Endodermal cell (in vitro differentiated cells): ENCODE measurements at places on chromosomes 7 and 10.

DNA sequence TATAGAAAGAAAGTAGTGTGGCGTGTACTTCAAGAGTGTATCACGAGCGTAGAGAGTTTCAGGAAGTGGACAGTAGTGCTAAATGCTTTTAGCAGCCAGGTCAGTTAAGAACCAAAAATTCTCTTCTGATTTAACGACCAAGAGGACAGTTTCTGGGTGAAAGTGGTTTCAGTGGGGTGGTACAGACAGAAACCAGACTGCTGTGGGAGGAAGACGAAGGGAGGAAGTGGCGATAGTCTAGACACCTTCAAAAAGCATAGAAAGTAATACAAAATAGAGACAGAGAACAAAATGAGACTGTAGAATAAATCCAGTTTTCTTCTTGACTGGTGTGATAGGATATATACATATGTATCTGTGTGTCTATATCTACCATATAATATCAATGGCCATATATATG, 93.5 kb downstream of the MBL2 start:
- no peak for DNase-seq

DNA sequence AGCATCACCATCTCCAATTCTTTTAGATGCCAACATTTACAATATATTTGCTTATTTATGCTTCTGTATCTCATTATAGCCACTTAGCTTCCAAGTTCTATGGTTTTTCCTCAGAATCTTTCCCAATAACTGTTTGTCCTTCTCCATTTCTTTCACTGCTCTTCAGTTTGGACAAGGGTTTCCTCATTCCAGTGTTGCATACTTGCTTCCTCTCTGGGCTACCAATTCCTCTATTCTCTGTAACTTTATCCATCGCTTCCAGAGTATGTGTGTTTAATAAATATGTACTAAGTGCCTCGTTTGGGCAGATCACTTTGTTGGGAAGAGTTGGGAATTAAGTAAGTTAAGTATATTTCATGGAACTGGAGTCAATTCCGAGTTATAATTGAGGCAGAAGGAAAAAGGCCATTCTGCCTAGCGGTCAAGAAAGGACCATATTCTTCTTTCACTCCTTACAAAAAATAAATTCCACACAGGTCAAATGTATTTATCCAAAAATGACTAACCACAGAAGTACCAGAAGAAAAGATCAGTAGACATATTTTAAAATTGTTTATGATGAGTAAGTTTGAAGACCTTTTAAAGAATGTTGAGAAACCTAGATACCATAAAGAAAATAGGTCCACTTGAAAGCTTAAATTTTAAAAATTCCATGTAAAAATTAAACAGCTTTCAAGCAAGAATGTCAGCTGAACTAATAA, 10.8 kb downstream of the STAMBPL1 start:
- DNase-seq, result no peak

- DNase-seq, result peak; percentile 98
Measured at GRCh38 chr10:100481462-100482081, 18.8 kb downstream of the WNT8B start.

DNA sequence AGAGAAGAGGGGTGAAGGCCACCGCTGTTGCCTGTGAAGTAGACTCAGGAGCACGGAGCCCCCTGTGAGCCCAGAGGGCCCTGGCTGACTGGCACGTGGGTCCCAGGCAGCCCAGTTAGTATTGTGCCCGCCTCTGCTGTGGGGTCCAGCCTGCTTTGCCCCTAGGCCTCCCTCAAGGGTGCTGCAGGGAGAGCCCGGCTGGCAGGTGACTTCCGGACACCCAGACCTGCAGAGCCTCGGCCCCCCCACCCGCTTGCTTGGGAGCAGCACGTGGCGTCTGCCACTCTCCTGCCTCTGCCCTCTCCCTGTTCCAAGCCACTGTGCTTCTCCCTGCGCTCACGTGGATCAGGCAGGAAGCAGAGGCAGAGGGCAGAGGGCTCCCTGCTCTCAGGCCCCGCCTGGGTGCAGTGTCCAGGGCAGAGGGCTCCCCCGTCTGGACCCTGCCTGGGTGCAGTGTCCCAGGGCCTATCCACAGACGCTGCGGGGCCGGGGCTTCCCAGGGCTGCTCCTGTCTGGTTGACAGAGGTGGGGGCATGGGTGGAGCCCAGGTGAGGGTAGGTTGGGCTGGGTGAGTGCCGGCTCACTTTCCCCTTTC, 88.4 kb downstream of the DNAJB6 start:
- DNase-seq, result no peak

DNA sequence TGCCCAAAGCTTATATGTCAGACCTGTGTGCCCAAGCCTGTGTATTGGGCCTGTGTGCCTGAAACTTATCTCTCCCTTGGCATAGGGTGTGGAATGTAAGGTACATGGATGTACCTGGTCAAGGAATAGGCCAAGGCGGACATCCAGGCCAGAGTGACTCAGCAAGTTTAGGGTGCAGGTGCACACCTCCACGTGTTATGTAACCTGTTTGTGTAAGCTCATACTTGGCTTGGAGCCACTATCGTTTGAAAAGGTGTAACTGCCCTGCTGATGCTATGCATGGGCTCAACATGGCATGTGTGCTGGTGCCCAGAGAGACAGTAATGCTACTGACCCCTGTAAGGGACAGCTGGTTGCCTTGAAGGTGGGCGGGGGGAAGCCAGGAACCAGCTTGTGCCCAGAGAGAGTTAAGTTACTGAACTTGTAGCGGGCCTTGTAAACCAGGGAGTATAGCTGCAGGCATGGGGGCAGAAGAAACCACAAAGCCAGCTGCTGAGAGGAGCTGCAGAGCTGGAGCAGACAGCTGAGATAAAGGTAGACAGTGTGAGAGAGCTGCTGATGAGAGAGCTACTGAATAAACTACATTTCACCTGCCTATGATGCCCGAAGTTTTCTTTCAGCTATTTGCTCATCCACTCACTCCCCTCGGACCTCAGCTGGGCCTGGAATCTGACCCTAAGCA, 656.4 kb upstream of the ZWINT start:
- peak; percentile 46 for DNase-seq

GRCh38 chr10:1175956-1176565, 119.9 kb downstream of the WDR37 start:
- DNase-seq, result no peak

DNA sequence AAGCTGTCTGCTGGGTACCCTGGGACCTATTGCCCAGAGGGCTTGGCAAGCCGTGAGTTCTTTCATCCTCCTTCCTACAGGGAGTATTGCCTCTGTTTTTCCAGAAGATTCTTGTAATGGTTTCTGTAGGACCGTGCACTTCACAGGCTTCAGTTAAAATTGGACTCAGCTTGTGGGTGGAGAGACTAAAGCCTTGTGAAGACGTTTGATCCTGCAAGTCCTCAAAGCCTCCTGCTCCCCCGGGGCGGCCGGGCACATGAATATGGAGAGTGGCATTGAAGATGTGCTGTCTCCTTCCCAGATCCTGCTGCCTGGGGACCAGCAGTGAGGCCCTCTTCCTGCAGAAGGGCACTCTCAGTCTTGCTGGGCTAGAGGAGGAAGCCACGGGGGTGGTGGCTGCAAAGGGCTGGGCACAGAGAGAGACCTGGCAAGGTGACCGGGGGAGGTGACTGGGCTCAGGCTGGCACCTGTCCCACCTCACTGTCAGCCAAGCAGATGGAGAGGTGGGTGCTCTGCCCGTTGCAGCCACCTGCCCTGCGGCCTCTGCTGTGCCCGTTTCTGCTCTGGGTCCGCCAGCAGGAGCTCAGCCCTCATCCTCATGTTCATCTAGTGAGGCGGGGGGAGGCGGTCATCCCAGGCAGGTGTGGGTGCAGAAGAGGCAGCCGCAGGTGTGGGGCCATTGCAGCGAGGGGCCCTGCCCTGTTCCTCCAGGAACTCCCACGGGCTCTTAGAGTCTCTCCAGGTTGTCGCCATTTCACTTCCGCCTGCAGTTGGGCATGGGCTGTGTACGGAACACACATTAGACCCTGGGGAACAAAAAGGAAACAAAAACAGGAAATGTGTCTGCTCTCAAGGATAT, 55.7 kb downstream of the TMEM209 start:
- DNase-seq, result no peak

- peak; percentile 59 for DNase-seq
Measured at GRCh38 chr7:86814661-86815379, 171.1 kb downstream of the GRM3 start.

DNA sequence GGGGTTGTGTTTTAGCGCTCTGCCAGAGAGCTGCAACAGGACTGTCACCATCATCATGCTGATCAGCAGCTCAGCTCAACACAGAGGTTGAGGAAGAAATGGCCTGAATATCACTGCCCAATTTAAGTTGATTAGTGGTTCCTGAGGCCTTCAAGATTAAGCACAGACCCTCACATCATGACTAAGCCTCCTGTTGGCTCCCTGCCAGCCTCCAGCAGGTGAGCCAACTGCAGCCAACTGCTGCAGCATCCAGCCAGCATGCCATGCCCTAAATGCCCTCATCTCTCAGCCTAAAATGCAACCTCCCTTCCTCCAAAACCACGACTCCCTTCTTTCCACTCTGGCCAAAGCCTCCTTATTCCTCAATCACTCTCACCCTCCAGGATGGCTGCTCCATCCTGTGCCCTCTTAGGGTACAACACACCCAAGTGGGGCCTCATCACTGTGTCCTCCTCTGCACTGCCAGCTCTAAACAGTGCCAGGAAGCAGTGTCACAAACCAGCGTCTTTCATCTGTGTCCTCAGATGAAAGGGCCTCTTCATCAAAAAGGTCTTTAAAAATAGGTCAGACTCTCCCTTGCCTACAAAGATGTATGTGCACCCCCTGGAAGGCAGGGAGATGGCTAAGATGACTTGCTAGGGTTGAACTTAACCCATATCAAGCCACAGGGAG, 259.3 kb downstream of the ZEB1 start:
- DNase-seq, result no peak

GRCh38 chr10:71302874-71303568, 16.0 kb upstream of the SLC29A3 start:
- DNase-seq, result no peak

DNA sequence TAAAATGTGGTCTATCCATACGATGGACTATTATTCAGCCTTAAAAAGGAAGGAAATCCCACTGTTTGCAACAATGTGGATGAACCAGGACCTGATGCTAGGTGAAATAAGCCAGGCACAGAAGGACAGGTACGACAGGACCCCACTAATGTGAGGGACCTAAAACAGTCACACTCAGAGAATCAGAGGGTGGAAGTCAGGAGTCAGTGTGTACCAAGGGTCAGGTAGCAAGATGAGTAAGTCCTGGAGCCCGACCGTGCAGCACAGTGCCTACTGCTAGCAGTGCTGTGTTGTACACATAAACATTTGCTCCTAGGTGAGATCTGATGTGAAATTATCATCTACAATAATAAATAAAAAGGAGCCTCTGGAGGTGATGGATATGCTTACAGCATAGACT, 322.3 kb downstream of the GLRX3 start:
- no peak for DNase-seq

DNA sequence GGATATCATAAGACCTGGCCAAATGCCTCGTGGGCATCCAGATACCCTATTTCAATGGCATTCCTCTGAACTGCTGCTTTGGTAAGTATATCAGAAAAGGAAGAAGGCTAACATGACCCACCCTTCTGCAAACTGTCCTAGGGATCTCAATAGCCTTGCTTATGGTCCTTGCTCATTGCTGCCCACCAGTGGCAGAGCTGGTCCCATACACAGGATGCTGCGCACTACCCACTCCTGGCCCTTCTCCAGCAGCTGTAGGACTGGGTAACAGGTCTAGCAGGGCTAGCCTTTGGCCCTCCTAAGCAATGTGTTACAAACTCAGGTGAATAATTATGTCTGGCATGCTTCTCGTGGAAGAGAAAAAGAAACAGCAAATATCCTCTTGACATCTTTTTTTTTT, 72.5 kb downstream of the C10orf90 start:
- peak; percentile 89 for DNase-seq

GRCh38 chr10:96585736-96586418, 935 bp downstream of the TM9SF3 start:
- no peak for DNase-seq

GRCh38 chr10:100009283-100009792, 409 bp downstream of the DNMBP start:
- no peak for DNase-seq

- DNase-seq, result peak; percentile 92
Measured at GRCh38 chr10:121668314-121669027, 70.2 kb upstream of the FGFR2 start.

GRCh38 chr7:132420527-132420926, 155.7 kb downstream of the PLXNA4 start:
- DNase-seq, result no peak

GRCh38 chr7:74304550-74304949, 15.3 kb downstream of the CLIP2 start:
- DNase-seq, result no peak

- DNase-seq, result no peak
Measured at GRCh38 chr7:6092953-6093354, 61.8 kb downstream of the ANKRD61 start.

DNA sequence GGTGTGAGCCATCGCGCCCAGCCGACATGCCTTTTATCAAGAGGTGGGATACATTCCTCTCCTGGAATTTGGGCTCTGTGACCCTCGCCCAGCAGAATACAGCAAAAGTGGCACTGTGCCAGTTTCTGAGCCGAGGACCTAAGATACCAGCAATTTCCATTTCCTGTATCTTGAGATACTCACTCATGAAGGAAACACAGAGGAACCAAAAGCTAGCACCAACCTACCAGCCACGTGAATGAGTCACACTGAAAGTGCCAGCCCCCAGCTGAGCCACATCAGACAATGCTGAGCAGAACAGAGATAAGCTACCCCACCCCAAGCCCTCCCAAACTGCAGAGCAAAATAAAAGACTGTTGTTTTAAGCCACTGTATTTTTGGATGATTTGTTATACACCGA, 56.3 kb downstream of the CACUL1 start:
- DNase-seq, result peak; percentile 75

GRCh38 chr7:99028261-99028973, 115.5 kb downstream of the SMURF1 start:
- no peak for DNase-seq

DNA sequence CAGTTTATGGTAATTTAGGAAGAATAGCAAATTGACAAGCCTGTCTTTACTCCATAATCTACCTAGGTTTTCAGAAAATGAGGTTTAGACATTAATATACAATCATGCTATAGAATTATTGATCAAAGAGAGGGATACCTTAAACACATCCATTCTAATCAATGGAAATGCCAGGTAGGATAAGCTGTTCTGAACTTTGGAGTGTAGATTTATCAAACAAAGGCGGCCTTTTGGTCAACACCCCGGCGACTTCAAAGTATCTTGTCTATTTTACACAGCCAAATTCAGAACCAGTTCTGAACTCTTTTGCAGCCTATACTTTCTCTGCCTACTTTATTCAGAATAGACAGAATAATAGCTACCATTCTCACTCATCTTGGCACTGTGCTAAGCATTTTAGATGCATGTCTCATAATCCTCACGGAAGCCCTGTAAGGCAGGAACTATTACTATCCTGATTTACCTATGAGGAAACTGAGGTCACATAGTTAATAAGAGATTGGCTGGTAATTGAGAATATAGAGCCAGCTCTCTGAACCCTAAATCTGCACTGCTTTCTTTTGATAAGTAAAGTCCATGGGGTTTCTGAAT, 641.9 kb upstream of the LRRTM3 start:
- no peak for DNase-seq

DNA sequence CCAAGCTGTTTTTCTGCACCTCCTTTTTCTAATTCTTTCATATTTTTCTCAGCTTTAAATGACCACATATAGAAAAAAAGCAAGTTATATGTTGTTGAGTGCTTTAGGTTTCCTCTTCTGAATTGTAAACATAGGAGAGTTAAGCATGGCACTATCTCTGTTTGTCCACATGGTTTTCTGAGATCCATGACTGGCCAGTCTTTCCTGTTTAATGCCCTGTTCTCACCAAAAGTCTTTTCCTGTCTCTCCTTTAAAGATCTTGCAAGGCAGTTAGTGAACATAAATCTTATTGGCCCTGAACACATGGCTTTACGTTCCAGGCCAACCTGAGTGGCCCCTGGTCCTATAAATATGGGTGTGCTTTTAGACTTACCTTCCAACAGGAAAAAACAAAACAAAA, 19.4 kb downstream of the TRPV5 start:
- DNase-seq, result peak; percentile 10
